Hematopoietic multipotent progenitor cell (in vitro differentiated cells): ENCODE measurements at places on chromosomes 4 and X. TPM values are rescaled to one million over a fixed set of nuclear protein-coding genes. Genes with fewer than 3 reads are reported as not detected.

HPGDS gene
- total RNA-seq, result 7.3 TPM

KLHL4 gene
- total RNA-seq, result under 0.01 TPM

STATH gene
- total RNA-seq, result not detected

SPATA18 gene
- total RNA-seq, result under 0.01 TPM

CXCL1 gene
- total RNA-seq, result 0.27 TPM

MGAT4D gene
- under 0.01 TPM for total RNA-seq

POU3F4 gene
- total RNA-seq, result under 0.01 TPM

PNMA5 gene
- total RNA-seq, result not detected

CXCL10 gene
- 0.81 TPM for total RNA-seq
